ENCODE measurements at places on chromosomes 2 and 18. TPM values are rescaled to one million over a fixed set of nuclear protein-coding genes. Genes with fewer than 3 reads are reported as not detected.
A peak's percentile ranks its signal among the peaks of the same experiment; 100 is the strongest.

DNA sequence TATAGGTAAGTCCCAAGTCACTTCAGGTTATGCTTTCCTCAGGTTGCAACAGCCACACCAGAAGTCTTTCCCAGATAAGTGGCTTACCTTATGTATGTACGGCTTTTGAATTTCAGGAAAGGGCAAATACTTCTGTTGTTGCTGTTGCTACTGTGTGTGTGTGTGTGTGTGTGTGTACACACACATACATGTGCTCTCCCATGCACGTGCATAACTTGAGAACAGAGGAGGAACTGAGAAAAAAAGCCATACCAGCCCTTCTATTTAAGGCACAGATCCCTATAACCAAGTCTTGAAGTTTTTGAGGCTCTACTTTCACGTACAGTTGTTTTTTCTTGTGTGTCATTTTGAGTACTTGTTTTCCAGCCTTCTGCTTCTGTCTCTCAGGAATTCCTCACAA is 62.4 kb downstream of the WDPCP start:
- DNase-seq = no peak

DNA sequence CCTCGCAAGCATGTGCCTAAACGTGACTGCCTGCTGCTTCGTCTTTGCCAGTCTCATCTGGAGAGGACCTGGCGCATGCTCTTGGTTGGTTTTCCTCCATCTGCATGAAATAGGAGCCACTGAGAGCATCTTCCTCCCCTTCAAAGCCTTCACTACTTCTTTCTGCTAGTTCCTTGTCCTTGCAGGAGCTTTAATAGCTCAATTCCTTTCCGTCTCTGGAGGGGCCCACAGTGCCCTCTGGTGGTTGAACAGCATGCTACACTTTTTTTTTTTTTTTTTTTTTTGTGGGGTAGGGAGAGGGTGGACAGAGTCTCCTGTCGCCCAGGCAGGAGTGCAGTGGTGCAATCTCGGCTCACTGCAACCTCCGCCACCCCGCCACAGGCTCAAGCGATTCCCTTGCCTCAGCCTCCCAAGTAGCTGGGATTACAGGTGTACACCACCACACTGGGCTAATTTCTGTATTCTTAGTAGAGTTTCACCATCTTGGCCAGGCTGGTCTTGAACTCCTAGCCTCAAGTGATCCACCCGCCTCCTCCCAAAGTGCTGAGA is 59.6 kb downstream of the SP110 start:
- peak; percentile 15 for DNase-seq

GRCh38 chr2:237354892-237355291 is 59.1 kb downstream of the COL6A3 start:
- no peak for DNase-seq

DNA sequence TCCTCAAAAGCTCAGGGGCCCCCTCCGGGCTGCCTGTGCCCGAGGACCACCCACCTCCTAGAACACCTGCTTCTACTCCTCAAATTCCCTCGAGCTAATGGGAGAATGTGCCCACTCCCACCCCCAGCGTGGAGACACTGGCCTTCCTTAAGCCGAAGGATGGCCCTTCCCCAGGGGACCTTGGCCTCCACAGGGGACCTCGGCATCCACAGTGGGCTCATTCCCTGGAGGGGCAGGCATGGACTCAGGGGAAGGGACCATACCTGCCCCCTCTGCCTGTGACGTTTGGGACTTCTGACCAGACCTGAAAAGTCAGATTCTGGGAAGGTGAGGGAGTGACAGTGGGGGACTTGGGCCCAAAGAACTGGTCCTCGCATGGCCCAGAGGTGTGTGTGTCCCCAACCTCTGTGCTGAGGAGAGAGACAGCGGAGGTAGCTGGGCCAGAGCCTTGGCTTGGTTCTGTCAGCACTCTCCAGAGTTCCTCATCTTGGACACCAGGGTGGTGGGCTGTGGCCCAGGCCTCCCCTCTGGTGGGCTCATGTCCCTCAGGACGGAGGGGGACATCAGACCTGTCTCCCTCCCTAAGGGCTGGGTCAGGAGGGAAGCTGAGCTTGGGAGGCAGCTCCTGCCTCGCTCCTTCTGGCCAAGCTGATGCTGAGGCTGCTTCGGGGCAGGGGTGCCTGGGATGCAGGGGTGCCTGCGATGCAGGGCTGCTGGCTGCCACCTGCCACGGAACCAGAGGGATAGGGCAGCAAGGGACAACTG is 240.4 kb downstream of the HAUS1 start:
- no peak for DNase-seq

DNA sequence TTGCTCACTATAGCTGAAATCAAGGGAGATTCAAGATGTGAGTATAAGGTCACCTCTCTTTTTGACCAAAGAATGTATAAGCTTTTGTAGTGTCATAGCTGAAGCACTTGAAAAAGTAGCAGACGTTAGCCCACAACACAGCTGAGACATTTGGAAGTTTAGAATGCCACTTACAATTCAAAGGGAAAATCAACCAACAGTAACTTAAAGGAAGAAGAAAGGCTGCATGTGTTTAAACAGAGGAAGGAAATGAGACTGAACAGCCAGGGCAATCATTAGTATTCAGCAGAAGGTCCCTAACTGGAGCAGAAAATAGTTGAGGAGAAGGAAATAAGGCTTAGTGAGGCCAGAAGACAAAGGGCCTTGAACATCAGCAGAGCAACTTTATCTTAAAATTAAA is 23.5 kb upstream of the SCG2 start:
- DNase-seq = no peak

- DNase-seq = no peak
Observed at GRCh38 chr2:214077727-214078126, 333.1 kb upstream of the VWC2L start.

DNA sequence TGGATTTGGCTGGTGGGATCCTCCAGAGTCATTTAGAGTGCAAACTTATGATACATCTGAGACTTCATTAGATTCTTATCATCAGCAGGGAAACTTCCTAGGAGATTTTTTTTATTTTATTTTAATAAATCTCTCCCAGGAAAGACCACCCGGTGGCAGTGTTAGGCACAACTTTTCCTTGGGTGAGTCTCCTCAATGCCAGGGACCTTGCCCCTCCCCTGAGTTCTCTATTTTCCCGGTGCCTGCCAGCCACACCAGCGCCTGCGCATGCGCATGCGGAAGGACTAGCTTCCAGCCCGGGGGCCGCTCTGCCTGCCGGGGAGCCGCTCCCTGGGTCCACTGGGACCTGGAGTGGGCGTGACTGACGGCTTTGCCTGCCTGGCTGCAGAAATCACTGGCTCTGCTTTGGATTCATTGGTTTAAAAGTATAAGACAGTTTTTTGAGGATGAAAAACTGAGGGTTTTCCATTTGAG is 86.6 kb downstream of the TMEM182 start:
- no peak for DNase-seq

- no peak for DNase-seq
Observed at GRCh38 chr2:240404174-240404852, 31.1 kb upstream of the GPC1 start.

DNA sequence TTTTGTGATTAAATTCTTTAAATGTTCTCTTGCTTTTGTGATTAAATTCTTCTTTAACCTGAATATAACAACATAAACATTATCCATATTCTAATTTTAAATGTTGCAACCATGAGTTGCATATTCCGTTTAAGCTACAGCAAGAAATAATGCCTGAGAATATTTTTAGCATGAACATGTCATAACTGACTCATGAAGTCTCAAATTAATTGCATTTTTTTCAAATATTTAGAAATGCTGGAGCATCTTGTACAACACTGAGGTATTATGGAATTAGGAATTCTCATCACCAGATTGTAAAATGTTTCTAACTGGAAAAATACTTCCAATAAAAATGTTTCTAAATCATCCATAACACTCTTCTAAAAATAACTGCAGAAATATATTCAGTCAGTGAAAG is 14.7 kb downstream of the ROCK2 start:
- DNase-seq = no peak

GRCh38 chr2:208674919-208675318 is 268.3 kb downstream of the PTH2R start:
- DNase-seq = no peak

GRCh38 chr2:160427629-160428404 is 65.8 kb downstream of the RBMS1 start:
- no peak for DNase-seq

DNA sequence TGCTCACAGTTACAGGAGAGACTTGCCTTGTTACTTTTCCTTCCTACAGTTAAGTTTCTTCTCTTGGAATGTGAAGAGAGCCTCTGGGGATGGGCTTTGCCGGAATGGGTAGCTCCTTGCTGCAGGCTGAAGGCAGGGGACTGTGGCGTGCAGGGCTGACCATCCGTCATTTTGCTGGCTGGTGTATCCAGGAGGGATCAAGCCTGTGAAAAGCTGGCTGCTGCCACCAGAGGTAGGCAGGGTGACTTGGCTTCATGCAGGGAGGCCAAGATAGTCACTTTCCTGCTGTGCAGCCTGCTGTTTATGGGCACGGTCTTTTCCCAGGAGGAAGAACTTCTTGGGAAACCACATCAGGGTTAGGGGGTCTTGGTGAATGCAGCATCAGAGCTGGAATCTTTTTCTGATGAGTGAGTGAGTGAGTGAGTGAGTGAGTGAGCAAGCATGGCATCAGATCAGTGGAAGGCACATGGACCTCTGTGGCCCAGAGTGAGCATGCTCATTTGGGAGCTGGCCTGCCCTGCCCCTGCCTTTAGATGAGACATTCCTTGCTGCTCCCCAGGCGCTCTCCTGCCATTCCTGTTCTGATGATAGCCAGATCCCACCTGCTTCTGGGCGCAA is 33.0 kb downstream of the FHOD3 start:
- DNase-seq = no peak

DNA sequence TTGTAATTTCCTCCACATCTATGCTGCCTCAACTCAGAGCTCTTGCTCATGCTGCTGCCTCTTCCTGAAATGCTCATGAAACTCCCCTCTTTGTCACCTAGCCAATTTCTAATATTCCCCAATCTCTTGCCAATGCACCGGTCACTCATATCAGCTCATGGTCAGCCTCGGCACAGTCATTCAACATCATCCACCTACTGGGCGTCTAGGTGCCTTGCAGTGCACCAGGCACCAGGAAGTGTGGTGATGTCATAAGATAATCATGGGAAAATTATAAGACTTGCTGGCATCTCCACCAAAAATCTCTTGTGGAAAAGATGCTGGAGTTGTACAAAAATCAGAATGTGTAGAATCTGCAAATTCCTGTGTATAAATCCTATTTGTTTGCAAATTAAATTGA is 52.6 kb upstream of the RAB27B start:
- no peak for DNase-seq

- DNase-seq = no peak
Observed at GRCh38 chr2:73972846-73973245, 11.9 kb upstream of the TET3 start.

DNA sequence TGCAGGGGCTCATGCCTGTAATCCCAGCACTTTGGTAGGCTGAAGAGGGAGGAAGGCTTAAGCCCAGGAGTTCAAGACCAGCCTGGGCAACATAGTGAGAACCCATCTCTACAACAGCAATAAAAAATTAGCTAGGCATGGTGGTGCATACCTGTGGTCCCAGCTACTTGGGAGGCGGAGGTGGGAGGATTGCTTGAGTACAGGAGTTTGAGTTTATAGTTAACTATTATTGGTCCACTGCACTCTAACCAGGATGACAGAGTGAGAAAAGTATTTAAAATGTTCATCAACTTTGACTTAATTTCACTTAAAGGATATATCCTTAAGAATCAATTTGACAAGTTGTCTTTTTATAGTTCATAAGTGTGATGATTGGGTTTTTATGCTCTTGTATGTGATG is 14.3 kb upstream of the GPD2 start:
- DNase-seq = no peak

GRCh38 chr2:168993538-168993937 is 37.6 kb downstream of the ABCB11 start:
- no peak for DNase-seq

DNA sequence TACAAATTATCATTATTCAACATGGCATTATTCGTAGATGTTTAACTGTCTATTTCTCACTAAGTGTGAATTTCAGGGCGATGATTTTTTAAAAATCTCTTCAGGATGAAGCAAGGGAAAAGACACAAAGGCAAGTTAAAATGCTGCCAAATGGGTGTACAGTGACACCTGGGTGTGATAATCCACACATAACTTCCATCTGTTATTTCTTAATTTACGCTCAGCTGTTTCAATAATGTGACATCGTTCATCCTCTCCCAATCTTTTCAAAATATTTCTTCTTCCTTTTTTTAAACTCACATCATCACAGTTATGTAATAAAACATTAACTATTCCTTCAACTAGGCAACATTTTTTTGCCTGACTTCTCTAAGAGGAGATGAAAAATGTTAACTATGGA is 10.6 kb downstream of the PDE1A start:
- DNase-seq = no peak

DNA sequence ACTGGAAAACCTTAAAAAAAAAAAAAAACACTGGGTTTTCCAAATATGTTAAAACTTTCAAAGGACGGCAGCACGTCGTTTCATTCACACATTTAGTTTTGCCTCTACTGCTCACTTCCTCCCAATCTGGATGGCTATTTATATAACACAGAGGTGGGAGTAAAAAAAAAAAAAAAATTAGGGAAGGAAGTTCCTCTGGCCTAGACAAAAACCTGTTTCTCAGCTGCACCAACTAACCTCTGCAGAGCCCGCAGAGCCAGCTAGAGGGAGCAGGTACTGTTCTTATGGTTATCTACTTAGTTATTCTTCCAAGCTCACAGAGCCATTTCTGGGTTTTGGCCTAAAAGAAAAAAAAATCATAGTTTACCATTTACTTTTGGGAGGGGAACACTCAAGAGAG is 28.1 kb downstream of the SLC1A4 start:
- no peak for DNase-seq

DNA sequence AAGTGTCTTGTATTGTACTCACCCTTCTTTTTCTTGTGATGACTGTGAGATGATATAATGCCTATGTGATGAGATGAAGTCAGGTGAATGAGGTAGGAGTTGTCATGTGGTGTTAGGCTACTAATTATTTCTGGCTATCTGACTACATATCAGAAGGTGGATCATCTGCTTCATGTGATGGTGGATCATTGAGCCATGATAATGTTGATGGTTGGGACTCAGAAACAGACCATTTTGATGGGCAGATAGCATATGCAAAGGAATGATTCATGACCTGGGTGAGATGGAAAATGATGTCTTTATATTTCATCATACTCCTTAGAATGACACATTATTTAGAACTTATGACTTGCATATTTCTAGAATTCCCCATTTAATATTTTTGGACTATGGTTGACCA is 19.5 kb downstream of the ANKRD30B start:
- DNase-seq = no peak

- DNase-seq = no peak
Observed at GRCh38 chr18:44637210-44638033, 43.3 kb upstream of the SETBP1 start.

CFAP221 gene
- not detected for total RNA-seq

FSIP2 gene
- total RNA-seq = 0.57 TPM

LRPPRC gene
- total RNA-seq = 59.8 TPM

GDF7 gene
- 0.72 TPM for total RNA-seq

DCDC2C gene
- not detected for total RNA-seq

EFR3B gene
- total RNA-seq = not detected

TCF23 gene
- not detected for total RNA-seq

DTNA gene
- not detected for total RNA-seq

VPS54 gene
- 10.1 TPM for total RNA-seq

ANKRD29 gene
- 0.25 TPM for total RNA-seq

BOLL gene
- not detected for total RNA-seq

CAMKMT gene
- 19.8 TPM for total RNA-seq

ASB18 gene
- total RNA-seq = not detected

UPP2 gene
- total RNA-seq = not detected
